Activated T-cell treated with anti-CD3 and anti-CD28 coated beads, Interleukin-2, amount 50 U/mL, for 48 hours (primary cell): ENCODE measurements at places on chromosomes 4 and X.

GRCh38 chr4:92182006-92182735 is 121.6 kb upstream of the GRID2 start:
- no peak for DNase-seq

DNA sequence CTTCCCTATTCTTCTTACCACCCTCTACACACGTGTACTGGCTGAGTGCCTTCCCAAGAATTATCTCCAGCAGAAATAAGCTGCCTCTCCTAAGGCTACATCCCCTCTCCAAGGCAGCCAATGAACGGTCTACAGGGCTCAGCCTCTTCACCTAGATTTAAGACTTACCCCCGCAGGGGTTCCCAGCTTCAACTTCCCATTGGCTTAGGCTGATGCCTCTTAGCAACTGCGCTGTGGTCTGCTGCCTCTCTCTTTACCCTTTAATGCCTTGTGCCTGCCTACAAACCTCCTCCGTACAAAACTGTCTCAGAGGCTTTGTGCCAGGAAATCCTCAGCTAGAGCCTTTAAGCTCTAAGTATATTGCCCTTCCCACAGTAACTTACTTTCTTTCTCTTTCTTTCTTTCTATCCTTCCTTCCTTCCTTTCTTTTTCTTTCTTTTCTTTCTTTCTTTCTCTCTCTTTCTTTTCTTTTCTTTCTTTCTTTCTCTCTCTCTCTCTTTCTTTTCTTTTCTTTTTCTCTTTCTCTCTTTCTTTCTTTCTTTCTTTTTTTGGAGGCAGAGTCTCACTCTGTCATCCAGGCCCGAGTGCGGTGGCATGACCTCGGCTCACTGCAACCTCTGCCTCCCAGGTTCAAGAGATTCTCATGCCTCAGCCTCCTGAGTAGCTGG is 15.1 kb upstream of the PIGA start:
- DNase-seq = no peak

DNA sequence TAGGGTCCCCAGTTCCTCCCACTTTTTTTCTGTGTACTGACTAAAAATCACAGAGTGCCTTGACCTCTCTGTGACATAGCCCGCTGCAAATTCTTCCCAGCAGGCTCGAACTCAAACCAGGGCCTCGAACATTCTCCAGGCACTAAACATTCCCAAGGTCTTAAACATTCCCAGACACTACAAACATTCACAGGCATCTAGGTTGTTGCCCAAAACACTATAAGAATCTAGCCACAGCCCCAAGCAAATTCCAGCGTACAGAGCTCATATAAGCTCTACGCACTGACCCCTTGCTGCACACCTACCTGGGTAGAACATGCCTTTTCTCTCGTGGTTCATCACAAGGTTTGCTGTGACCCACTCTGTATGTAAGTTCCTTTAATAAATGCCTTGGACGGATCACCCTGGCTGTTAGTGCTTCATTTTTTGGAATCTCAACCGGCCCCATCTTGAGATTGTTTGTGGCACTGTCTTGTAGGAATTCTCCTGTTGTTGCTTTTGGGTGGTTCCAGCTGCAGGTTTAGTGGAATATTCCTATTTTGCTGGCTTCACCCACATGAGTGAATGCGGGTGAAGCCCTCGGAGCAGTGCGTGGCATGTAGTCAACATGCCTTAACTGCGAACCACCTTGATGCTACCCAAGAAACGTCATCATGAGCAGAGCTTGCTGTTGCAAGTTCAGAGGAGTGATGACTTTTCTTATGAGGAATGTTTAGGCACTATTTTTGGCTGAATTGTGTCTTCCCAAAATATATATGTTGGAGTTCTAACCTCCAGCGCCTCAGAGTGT is 230.0 kb downstream of the HS3ST1 start:
- DNase-seq = no peak

- DNase-seq = no peak
These were observed 6.8 kb upstream of the CDKL2 start for GRCh38 chr4:75637176-75637575.

DNA sequence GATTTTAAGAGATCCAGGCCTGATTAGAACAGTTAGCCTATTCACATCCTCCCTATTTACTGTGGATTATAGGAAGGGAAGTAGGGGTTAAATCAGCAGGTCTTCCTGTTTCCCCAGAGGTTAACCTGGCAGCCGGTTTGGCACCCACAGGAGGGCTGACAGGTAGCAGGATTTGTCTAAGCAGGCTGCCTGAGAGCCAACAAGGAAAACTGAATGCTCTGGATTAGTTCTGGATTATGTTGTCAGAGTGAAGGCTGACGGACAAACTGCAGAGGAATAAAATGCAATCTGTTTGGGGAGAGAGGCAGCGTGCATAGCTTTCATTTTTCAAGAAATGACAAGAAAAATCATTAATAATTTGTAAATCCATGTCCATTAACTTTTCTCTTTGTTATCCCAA is 397.1 kb upstream of the FAM241A start:
- DNase-seq = no peak

DNA sequence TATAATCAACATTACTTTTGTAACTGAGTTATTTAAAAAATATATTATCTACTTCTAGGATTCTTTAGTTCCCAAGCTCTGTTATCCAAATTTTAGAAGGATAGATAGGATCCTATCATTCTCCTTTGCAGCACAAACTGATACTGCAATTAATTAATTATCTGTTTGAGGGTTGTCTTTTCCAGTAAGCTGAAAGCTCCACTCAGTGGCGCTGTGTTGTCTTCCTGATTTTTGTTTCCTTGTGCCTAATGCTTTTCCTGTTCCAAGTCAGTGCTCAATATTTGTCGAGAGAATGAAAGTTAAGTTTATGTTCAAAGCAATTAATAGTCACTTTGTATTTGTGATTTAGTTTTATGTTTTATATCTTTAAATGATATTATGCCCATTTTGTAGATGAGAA is 107.4 kb upstream of the ANK2 start:
- no peak for DNase-seq
